ENCODE measurements at places on chromosomes 13 and 19.

DNA sequence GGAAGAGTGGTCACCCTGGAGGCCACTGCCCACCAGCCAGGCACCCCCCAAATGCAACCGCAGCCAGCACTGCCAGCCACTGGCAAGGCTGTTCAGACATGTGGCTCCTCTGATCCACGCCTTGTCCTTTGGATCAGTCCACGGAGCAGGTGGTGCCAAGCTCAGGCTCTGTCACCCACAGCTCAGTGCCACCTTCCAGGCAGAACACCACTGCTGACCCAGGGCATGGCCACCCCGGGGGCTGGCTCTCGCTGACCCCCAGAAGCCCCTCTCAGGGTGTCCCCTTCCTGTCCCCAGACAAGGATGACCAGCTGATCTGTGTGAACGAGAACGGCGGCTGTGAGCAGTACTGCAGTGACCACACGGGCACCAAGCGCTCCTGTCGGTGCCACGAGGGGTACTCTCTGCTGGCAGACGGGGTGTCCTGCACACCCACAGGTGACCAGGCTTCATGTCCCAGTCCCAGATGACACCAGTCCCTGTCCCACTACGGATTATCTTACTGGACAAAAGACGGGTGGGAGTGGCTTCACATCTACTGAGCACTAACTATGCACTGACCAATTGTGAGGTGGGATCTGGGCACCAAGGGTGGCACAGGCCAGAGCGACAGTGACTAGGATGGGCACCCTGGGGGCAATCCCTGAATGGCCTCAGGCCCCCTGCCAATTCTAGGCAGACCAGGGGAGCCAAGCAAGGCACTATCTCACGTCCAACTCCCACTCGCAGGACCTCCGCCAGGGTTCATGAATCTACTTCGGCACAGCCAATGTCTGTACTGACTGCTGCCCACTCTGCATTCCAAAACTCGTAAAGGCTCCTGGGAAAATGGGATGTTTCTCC is 7.0 kb upstream of the F10 start:
- peak; percentile 59 for DNase-seq

DNA sequence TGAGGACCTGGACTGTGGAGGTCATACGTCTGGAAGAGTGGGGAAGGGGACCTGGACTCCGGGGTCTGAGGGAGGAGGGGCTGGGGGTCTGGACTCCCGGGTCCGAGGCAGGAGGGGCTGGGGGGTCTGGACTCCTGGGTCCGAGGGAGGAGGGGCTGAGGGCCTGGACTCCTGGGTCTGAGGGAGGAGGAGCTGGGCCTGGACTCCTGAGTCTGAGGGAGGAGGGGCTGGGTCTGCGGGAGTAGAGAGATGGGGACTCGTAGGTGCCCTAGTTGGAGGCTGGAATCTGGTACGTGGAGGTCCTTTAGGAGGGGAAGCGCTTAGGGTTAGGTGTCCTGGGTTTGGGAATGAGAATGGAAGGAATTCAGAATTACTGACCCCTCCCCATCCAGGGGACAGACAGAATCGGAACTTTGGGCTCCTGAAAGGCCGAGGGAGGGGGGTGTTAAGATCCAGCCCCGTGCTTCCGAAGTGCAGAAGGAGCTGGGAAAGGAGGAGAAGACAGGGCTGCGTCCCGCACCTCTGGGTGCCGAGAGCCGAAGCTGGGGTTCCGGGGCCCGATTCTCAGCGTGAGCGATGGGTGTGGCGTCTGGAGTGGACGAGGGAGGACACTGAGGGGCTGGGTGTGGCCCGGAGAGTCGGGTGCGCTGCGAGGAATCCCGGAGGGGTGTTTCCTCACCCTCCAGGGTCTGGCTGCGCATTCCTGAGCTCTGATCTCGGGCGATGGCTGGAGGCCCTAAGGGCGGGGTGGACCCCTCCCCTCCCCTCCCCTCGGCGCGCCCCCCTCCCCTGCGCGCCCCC is 608 bp downstream of the MYADM start:
- peak; percentile 91 for DNase-seq

- no peak for DNase-seq
Observed at GRCh38 chr19:41908724-41909464, 19.4 kb downstream of the ERFL start.

- no peak for DNase-seq
Observed at GRCh38 chr19:45322311-45322710, 364 bp downstream of the CKM start.

DNA sequence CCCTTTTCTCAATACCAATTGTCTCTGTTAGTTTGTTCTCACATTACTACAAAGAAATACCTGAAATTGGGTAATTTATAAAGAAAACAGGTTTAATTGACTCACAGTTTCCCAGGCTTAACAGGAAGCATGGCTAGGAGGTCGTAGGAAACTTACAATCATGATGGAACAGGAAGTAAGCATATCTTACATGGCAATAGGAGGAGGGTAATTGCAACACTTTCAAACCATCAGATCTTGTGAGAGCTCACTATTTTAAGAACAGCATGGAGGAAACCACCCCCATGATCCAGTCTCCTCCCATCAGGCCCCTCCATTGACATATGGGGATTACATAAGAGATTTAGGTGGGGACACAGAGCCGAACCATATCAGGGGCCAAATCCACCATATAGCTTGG is 1210.1 kb upstream of the SPRY2 start:
- DNase-seq = no peak

GRCh38 chr19:31118986-31119385 is 230.2 kb downstream of the TSHZ3 start:
- no peak for DNase-seq

GRCh38 chr13:48853728-48854102 is 122.0 kb upstream of the FNDC3A start:
- DNase-seq = no peak

GRCh38 chr19:11576227-11576626 is 1.2 kb downstream of the ACP5 start:
- DNase-seq = no peak

- no peak for DNase-seq
Observed at GRCh38 chr13:24693862-24694471, 13.8 kb downstream of the ATP12A start.

DNA sequence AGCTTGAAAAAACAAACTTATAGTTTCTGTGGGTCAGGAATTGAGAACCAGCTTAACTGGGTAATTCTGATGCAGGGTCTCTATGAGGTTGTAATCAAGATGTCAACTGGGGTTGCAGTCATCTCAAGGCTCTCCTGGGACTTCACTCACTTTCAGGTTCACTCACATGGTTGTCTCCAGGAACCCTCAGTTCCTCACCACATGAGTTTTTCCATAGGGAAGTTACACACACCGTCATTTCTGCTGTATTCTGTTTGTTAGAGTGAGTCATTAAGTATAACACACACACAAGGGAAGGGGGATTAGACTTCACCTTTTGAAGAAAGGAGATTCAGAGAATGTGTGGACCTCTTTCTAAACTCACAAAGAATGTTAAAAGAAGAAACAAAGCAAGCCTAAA is 34.9 kb upstream of the MLNR start:
- no peak for DNase-seq

DNA sequence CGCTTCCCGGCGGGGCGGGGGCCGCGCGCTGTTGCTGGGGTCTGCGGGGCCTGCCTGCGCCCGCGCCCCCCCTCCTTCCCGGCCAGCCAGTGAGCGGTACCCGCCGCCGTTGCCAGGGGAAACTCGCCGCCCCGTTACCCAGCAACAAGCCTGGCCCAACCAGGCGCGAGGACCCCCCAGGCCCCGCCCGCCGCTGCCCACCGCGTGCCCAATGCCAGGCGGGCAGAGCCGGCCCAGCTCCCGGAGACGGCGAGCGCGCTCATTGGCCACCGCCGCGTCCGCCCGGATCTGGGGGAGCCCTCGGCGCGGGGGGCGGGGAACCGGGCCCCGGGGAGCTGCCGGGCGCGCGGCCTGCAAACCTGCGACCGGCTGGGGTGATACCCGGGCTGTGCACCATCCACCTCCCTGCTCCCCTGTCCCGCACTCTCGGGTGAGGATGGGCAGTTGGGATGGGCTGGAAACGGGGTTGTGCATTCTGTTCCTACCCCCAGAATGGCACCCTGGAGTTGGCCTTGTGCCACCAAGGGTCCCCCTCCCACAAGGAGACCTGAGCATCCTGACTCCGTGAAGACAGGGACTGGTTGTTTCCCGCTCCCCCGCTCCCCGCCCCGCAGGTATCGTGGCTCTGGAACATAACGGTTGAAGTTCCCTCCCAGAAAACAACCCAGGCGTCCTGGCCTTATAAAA is 8.8 kb upstream of the BBC3 start:
- no peak for DNase-seq

DNA sequence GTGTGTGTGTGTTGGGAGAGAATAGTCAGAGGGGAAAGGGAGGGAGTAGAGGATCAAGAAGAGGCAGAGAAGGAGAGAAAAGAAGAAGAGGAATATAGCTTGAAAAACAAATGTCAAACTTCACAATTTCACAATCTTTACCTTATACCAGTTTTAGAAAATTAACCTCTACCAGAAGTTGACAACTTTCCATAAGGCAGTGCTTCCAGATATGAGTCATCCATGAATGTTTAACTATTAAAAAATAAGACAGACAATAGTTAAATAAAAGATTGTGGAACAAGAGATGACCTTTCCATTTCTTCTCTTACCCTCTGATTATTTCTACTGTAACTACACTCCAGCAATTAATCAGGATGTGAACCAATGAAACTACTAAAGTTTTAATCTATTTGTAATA is 229.4 kb downstream of the ITGBL1 start:
- DNase-seq = no peak

DNA sequence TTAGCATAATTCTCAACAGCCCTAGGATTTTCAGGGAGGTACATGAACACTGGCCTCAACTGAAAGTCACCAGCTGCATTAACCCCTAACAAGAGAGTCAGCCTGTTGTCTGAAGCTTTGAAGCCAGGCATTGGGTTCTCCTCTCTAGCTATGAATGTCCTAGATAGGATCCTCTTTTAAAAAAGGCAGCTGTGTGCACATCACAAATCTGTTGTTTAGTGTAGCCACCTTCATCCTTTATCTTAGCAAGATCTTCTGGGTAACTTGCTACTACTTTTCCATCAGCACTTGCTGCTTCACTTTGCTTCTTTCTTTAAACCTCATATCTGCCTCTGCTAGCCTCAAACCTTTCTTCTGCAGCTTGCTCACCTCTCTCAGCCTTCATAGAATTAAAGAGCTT is 1692.1 kb downstream of the EFNB2 start:
- no peak for DNase-seq

DNA sequence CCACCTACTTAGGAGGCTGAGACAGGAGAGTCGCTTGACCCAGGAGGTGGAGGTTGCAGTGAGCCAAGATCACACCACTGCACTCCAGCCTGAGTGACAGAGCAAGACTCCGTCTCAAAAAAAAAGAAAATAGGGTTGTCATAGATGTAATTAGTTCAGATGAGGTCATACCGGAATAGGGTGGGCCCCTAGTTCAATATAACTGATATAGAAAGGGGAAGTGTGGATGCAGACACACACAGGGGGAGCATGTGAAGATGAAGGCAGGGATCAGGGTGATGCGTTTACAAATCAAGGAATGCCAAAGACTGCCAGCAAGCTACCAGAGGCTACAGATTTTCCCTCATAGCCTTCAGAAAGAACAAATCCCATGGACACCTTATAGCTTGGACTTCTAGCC is 24.3 kb upstream of the EEF1AKMT1 start:
- no peak for DNase-seq

DNA sequence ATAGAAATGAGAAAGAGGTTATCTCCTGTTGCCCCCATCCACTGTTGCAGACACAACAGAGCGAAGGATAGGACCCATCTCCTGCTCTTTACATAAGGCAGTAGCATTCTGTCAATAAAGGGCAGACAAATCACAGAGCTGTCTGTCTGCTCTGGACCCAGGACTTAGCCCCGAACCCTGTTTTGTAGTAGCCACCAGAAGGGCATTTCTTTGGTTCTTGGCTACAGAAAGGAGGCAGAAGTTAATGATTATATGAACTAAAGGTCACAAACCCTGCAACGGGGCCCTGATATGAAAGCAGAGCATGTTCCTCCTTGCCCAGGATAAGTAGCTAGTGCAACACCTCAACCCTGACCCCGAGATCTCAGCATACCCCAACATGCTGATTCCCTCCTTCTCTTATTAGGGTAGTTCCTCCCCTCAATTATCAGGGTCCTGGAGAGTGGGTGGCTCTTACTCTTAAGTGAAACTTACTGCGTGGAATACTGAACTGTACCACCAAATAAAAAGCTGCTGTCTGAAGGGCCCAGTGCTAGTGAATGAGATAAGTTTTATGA is 680.4 kb upstream of the SPRY2 start:
- no peak for DNase-seq
